ENCODE measurements at places on chromosomes 12 and 14.
A peak's percentile ranks its signal among the peaks of the same experiment; 100 is the strongest.

- no peak for DNase-seq
Observed at GRCh38 chr14:105177082-105177481, 4.0 kb downstream of the NUDT14 start.

GRCh38 chr14:23483236-23483854, 13.8 kb downstream of the NGDN start:
- no peak for DNase-seq

DNA sequence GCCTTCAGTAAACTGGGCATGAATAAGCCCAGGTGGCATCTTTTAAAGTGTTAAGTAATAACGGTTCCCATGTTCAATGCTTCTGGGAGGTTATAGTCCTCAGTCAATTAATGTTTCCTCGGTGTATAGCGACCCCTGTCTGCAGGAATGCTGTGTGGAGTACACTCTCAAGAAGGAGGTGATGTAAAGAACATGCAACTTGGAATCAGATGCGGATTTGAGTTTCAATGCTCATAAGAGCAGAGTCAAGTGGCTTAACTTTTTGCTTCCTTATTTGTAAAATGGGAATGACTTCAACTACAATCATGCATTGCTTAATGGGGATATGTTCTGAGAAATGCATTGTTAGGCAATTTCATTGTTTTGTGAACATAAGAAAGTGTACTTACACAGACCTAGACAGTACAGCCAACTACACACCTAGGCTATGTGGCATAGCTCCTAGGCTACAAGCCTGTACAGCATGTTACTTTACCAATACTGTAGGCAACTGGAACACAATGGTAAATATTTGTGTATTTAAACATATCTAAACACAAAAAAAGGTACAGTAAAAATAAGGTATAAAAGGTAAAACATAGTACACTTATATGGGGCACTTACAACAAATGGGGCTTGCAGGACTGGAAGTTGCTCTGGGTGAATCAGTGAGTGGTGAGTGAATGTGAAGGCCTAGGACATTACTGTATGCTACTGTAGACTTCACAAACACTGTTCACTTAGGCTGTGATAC, 6.7 kb upstream of the MRPS35 start:
- peak; percentile 80 for DNase-seq

DNA sequence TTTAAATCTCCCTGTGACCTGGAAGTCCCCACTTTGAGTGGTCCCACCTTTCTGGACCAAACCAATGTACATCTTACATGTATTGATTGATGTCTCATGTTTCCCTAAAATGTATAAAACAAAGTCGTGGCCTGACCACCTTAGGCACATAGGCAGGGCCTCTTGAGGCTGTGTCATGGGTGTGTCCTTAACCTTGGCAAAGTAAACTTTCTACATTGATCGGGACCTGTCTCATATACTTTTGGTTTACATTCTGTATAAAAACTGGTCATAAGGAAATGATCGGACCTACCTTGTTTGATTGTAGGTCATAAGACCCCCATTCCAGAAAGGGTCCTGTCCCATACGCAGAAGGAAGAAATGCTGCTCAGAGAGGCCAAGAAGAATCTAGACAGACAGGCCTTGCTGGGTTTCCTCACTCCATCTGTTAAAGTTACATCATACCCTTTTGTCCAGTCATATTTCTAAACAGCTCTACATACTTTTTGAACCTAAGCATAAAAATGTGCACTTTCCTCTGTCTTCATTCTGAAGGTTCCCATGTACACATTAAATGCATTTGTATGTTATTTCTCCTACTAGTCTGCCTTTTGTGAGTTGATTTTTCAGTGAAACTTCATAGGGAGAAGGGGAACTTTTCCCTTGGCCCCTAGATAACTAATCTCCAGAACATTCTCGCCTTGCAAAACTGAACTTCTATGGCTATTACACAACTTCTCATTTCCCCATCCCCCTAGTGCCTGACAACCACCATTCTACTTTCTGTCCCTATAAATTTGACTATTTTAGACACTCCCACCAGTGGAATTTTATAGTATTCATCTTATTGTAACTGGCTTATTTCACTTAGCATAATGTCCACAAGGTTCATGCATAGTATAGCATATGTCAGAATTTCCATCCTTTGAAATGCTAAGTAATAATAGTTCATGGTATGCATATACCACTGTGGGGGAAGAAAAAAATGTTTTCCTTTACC, 30.2 kb upstream of the CPM start:
- DNase-seq, result no peak

- no peak for DNase-seq
Observed at GRCh38 chr12:107622001-107622400, 63.6 kb upstream of the PWP1 start.

DNA sequence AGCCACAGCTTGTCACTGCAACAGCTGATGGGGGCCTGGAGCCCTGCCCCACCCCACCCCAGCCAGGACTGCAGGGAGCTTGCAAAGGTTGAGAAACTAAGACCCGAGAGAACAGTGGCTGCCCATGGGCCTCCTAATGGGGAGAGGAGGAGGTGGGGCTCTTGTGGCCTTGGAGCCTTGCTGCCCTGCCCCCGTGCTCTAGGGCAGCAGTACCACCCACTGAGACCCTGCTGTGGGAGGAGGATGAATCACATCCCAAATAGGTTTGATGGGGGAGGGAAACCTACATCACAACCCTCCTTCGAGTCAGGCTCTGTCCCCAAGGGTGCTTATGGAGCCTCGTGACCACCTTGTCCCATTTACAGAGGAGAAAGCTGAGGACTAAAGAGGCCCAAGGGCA, 15.9 kb downstream of the HHIPL1 start:
- DNase-seq, result no peak

GRCh38 chr14:101178184-101179072, 274.9 kb upstream of the RTL1 start:
- DNase-seq, result no peak

DNA sequence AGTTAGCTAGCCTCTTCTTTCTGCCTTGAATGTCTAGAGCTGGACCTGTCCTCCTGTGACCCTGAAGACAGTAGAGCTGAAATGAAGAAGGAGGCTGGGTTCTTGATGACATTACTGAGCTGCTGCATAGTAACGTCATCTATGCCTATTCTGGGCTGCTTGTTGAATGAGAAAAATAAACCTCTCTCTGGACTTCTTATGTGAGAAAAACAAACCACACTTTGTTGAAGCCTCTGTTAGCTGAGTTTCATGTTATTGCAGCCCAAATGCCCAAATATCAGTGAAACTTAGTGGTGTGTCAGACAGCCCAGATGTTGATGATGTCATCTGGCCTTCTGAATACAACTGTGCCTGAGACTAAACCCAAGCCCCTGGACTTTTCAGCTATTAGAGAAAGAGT, 67.0 kb upstream of the MAX start:
- DNase-seq, result peak; percentile 33

- DNase-seq, result no peak
Observed at GRCh38 chr12:90871726-90872096, 83.3 kb downstream of the CCER1 start.

DNA sequence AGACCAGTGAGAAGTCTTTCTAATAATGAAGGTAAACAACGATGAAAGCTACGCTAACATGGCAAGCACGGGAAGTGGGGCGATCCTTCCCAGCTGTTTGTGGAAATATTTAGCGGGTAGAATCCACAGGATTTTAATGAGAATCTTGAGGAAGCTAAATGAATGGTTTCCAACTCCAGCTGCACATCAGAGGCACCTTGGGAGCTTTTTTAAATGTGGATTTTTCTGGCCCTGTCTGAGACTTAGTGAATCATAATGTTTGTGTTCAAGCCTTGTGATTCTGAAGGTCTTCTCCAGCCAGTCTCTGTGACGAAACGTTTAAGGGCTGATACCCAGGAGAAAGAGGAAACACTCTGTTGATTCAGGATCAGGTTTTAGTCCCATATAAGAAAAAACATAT, 169.8 kb downstream of the CAPZA3 start:
- no peak for DNase-seq

GRCh38 chr12:118494776-118495175, 118.4 kb downstream of the SUDS3 start:
- no peak for DNase-seq

GRCh38 chr14:77543637-77544334, 45.2 kb upstream of the ISM2 start:
- DNase-seq, result no peak

GRCh38 chr14:85439696-85440328, 90.1 kb upstream of the FLRT2 start:
- DNase-seq, result no peak

DNA sequence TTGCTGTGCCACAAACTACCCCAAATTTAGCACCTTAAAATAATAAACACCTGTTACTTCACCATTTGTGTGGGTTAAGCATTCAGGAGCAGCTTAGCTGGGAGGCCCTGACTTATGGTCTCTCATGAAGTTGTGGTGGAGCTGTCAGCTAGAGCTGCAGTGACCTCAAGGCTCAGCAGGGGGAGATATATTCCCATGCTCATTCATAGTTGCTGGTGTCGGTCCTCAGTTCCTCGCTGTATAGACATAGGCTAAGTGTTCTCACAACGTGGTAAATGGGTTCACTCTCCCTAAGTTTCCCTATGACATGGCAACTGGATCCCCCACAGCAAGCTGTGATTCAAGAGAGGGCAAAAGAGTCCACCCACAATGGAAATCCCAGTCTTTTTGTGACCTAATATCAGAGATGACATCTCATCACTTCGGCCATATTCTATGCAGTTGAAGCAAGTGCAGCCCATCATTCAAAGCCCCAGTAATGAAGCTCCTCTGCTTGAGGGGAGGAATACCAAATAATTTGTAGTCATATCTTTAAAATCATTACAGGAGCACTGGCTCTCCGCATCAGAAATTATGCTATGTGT, 41.1 kb downstream of the PRB3 start:
- DNase-seq, result no peak

GRCh38 chr12:7009512-7009911, 8.8 kb downstream of the LPCAT3 start:
- no peak for DNase-seq

- DNase-seq, result no peak
Observed at GRCh38 chr12:11666131-11667050, 16.9 kb downstream of the ETV6 start.

DNA sequence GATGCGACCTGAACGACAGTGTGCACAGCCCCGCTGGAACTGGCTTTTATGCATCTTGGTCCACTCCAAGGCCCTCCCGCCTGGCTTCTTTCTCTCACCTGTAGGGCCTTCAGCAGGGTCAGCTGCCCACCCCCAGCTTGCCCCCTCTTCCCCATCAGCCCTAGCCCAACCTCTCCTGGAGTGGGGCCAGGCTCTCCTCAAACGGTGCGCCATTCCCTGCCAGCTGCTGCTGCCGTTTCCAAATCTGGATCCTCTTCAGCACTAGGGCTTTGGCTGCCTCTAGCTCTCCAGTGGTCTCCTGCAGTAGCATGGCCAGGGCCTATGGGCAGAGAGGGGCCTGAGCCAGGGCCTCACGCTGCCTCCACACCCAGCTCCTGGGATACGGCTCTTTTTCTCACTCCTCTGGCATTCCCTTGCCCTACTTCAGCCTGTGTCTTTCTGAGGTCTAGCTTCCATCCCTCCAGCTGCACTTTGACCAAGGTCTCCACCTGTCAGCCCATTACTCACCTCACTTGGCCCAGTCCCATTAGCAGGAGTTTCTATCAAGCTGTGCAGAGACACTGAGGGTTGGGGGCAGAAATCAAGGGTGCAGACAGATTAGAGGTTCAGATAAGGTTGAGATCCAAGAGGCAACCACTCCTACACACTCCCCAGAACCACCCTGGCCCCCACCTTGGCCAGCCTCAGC, 5.0 kb downstream of the STAT6 start:
- no peak for DNase-seq

DNA sequence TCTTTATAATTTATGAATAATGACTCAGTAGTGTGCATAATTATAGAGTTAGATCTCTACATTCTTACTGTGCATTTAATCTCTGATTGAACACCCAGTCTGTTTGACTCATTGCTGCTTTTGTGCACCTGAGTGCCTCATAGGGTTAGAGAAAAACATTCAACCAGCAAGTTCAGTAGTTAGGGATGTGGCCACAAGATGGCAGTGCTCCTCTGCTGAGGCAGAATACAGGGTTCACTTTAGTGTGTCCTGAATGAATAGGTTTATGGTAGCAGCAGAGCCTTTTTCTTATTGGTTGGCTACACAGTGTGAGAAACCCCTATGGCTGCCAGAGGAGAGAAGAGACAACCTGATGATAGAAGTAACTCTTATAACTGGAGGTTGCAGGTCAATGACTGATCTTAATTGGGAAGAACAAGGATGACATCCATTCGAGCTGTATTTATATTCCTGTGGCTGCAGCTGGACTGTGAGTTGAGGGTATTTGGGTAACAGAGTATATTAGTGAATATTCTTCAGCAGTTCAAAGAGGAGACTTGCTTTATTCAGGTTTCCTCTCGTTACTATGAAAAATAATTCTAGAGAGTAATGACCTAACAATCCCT, 194.9 kb upstream of the OR4E1 start:
- DNase-seq, result peak; percentile 83

- no peak for DNase-seq
Observed at GRCh38 chr12:104722601-104723534, 235.2 kb downstream of the SLC41A2 start.

GRCh38 chr12:674272-674781, 11.1 kb upstream of the NINJ2 start:
- peak; percentile 68 for DNase-seq

GRCh38 chr14:93183596-93184317, 940 bp downstream of the MOAP1 start:
- no peak for DNase-seq

DNA sequence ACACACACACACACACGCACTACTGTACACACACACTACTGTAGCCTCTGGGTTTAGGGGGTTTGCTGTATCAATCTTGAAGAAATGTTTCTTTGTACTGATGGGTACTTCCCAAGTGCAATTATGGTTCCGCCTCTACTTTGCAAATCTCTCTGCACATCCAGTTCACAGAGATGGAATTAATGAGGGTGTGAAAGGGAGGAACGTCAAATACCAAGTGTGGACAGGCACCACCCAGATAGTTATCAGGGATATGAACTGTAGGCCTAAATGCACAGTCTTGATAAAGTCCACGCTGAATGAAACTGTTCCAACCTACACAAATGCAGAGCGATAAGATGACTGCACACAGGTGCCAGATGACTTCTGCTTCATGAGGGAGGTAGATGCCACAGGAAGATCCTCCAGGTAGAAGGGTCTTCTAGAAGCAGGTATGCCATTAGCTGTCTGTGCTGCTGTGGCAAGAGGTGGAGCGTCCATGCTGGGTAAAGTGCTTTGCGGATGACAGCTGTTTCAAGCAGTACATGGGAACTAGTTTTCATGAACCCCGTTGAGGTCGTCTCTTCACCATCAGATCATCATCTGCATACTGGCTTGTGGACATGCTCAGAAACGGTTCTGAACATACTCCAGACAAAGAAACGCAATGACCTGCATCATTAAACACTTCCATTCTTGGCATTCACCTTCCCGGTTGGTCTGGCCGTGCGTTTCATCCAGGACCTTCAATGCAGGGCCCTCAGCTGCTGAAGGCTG, 314.3 kb upstream of the RTL1 start:
- DNase-seq, result no peak

- DNase-seq, result no peak
Observed at GRCh38 chr12:76190299-76190698, 105.8 kb upstream of the NAP1L1 start.

Measured in T-helper 2 cell (primary cell).